MM.1S (cell line): ENCODE measurements at places on chromosomes 5 and 9.

- DNase-seq = no peak
Measured at GRCh38 chr5:136023958-136024541, 4.7 kb upstream of the TGFBI start.

DNA sequence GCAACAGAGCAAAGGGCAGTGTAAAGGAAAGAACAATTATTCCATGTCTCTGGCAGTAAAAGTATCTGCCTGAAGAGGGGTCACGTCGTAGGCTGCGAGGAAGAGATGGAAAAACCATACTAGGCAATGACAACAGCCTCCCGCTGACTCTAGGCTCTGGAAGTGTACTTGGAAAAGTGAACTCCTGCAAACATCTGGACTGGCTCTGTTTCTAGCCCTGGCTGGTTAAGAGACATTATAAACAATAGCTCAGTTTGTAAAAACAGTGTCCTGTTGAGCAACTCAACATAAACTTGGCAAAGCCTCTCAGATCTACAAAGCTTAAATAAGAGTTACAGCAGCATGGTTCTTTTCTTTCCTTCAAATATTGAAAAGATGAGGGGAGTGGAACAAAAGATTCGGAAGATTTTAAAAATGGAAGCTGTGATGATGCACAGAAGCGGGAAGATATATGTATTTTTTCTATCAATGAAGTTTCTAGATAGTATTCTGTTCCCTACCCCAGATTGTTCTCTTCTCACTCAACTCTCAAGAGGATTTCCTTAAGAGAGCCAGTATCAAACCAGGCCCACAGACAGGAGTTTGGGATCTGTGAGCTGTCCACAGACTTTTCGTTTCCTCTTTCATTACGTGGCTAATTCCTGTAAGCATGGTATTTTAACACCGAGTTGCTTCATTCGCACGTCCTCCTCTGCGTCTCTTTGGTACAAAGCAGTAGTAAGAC lies 79.4 kb downstream of the SPTLC1 start:
- DNase-seq = no peak

DNA sequence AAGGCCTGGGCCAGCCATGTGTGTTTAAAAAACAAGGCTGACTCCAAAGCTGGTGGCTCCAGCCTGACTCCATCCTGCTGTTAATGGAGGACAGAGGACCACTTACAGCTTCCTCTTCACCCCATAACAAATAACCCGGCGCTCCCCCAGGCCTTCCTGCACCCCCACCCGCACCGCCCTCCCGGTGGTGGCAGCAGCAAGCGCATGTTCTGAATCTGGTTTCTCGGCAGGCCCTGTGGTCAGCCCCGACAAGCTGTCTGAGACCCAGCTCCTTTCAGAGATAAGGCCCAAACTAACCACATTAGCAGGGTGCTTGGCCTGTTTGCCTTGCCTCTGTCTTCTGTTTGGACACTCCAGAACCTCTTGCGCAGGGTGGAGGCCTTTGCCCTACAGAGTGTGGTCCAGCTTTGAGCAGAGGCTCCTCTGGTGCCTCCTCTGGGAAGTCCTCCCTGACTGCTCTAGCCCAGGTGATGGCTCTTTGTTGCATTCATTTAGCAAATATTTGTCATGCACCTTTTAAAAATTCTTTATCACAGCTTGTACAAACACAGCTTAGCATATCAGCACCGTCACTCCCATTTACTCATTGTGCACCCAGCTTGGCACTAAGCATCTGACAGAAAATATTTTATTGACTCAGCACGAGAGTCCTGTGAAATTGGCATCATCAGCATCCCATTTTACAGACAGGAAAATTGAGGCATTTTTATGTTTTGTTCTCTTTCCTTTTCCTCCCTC lies 78.4 kb downstream of the NDFIP1 start:
- DNase-seq = no peak

DNA sequence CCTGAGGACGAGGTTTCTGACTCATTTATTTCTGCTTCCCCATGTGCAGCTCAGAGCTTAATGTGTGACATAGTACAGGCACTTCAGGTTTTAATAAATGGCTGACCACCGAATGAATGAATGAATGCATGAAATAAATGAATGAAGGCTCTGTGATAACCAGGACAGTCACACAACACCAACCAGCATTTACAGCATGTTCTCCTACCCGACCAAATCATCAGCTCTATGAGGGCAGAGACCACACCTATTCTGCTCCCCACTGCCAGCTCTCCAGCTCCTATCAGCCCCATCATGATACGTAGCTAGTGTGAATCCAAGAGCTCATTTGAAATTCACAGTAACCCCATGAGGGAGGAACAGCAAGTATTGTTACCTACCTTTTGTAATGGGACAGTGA lies 4.8 kb downstream of the TMOD1 start:
- DNase-seq = no peak

DNA sequence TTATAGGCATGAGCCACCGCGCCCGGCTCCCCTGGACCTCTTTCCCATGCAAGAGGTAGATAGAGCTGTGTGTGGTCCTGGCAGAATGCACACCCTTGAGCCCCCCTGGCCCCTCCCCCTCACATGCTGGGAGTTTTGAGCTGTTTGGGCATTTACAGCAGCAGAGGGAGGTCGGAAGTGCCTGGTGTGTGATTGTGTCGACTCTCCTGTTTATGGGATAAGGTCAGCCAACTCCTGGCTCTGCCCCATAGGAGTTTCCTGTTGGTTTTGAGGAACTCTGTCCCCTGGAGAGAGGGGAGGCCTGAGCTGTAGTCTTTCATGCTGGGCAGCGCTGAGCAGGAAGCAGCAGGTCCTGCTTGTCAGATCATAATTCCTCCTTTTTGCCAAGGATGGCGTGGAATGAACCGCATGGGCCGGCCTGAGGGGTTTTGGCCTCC lies 6.0 kb downstream of the LRRC8A start:
- DNase-seq = no peak

GRCh38 chr9:138065287-138065686 lies 187.7 kb downstream of the CACNA1B start:
- no peak for DNase-seq
